ENCODE measurements at places on chromosomes 7 and 10.
A peak's percentile ranks its signal among the peaks of the same experiment; 100 is the strongest.

DNA sequence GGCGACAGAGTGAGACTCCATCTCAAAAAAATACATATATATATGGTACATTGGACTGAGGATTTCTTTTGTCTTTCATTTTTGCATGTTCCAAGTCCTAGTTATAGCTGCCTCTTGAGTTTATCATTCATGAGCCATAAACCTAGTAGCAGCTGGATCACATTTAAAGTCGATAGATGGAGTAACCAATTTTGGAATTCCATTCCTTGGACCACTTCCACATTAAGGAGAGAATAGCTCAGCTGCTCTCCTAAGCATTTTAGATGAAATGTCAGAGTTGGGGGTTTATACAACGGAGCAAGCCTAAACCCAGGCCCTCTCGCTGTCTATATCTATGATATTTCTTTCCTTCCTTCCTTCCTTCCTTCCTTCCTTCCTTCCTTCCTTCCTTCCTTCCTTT lies 141.2 kb downstream of the LYZL1 start:
- DNase-seq = no peak

- no peak for DNase-seq
Measured at GRCh38 chr10:92999191-92999590, 61.4 kb upstream of the CYP26C1 start.

DNA sequence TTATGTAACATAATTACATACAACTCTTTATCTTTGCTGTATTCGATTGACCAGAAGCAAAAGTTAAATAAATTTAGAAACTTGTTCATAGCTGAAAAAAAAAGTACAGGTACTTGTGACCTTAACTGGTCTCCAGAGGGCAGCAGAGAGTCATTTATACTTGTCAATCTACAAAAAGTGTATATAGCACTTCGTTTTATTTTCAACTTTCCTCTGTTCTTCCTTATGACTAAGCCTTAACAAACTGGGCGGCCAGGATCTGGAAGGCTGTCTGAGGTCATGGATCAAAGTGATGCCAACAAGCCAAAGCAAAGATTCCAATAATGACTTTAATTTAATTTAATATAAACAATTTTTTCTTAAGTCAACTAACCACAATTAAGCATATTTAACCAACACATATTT lies 29.8 kb downstream of the C10orf67 start:
- DNase-seq = peak; percentile 83

DNA sequence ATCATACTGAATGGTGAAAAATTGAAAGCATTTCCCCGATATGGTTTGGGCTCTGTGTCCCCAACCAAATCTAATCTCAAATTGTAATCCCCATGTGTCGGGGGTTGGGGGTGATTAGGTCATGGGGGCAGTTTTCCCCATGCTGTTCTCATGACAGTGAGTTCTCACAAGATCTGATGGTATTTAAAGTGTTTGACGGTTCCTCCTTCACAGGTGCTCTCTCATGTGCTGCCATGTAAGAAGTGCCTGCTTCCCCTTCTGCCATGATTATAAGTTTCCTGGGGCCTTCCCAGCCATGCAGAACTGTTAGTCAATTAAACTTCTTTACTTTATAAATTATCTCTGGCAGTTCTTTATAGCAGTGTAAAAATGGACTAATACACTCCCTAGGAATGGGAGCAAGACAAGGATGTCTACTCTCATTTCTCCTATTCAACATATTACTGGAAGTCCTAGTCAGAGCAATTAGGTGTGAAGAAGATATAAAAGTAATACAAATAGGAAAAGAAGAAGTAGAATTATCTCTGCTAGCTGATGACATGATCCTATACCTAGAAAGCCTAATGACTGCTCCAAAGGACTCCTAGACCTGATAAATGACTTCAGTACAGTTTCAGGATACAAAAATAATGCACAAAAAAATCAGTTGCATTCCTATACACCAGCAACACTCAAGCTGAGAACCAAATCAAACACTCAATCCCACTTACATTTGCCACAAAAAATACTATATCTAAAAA lies 260.6 kb downstream of the RNLS start:
- no peak for DNase-seq

DNA sequence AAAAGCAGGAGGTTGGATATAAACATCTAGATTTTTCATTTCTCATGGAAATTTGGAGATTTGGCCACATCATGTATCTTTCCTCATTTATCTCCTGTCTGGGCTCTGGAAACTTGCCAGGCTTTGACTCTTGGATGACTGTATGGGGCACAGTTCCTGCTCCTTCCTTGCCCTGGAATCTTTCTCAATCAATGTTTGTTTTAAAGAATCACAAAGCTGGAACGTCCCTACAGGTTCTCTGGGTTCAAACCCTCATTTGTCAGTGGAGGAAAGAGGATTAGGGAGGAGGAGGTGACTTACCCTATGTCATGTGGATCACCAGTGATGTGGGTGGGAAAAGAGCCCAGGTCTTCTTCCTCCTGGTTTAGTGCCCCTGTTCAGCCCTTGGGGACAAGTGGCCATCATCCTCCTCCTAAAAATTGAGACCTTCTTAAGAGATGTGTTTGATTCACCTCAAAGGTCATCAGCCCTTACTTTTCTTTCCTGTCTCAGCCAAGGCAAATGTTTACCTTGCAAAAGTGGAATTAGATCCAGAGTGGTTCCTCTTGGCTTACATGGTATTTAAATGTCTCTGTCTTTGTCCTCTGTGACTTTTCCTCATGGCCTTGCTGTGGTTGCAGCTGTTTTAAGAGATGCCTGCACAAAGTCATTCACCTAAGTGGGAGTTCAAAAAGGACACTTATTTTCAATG lies 38.8 kb upstream of the PDZD8 start:
- DNase-seq = no peak

GRCh38 chr7:155836216-155837125 lies 24.2 kb upstream of the SHH start:
- DNase-seq = no peak

DNA sequence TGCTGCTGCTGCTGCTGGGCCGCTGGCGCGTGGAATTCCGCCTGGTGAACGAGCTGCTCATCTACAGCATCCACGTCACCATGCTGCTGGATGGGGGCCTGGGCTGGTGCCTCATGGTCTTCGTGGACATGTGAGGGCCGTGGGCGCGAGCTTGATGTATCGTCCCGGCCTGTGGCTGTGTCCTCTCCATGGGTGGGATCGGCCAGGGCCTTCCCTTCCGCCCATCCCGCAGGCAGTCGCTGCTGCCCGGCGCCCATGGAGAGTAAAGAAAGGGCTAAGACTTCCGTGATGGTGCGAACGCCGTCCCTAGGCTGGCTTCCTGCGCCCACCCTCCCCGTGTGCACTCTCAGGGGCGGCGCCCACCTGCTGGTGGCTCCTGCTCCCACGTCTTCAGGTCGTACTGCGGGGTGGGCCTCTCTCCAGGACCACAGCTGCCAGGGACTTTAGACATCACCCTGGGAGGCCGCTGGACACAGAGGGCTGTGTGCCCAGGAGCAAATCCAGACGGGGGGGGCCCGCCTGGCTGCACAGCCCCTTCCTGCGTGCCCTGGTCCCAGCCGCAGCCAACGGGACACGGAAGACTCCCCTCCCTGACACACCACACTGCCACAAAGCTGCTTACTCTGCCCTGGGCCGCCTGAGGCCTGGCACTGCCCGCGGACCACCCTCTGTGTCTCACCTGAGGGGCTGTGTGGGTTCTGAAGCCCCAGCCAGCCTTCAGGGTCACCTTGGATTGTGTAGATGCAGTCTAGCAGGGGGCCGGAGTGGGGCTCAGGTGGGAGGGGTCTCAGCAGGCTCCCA lies 167.5 kb downstream of the SEPTIN7 start:
- no peak for DNase-seq

DNA sequence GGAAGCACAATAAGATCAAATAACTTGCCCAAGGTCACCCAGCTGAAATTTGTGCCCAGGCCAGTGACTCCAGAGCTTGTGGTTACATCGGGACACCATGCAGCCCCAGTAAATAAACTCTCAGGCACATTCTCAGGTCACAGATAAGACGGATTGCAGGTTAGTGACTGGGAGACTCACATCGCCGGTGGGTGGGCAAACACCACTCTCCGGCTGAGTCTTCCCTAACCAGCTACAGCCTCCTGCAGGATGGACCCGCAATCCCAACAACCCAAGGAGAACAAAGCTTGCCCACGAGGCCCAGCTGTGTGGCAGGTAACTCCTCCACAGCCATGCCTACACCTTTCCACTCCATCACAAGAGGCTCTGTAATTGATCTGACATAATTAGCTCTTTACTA lies 81.7 kb upstream of the EFCAB10 start:
- no peak for DNase-seq

GRCh38 chr10:10892290-10892875 lies 125.3 kb upstream of the CELF2 start:
- DNase-seq = no peak

DNA sequence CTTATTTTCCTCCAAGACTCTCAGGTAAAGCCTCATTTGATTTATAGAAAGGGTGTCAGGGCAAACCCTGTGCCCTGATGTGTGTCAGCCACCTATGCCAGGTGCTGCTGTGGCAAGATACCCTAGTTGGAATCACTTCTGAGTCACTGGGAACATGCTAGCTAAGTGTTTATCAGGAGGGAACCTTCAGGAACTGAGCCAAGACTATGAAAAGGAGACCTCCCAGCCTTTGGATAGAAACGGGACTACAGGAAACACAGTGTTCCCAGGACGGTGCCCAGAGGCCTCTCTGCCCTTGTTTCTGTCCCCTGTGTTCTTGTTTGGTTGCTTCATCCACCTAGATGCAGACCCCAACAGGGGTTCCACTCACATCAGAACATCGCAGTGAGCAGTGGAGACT lies 28.5 kb downstream of the CNNM1 start:
- DNase-seq = no peak

- DNase-seq = no peak
Measured at GRCh38 chr10:128056303-128057050, 69.7 kb downstream of the MKI67 start.

GRCh38 chr7:86785641-86786040 lies 141.9 kb downstream of the GRM3 start:
- DNase-seq = peak; percentile 6

- no peak for DNase-seq
Measured at GRCh38 chr7:121313793-121314676, 14.8 kb upstream of the WNT16 start.

DNA sequence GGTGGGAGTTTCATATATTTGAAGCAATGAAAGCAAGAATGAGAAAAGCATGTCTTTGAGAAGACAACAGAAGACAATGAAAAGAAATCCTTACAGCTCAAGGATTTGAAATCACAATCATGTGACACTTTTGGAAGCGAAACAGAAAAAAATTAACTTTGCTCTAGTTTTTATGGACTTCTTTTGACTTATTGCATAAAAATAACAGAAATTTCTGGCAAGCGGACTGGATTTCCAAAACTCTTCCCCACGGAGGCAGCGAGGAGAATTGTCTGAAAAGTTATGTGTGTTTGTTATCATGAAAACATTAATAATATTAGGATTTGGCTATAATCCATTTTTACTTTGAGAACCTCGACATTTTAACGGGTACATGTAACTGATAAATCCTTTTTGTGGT lies 223.3 kb downstream of the LRMDA start:
- no peak for DNase-seq

DNA sequence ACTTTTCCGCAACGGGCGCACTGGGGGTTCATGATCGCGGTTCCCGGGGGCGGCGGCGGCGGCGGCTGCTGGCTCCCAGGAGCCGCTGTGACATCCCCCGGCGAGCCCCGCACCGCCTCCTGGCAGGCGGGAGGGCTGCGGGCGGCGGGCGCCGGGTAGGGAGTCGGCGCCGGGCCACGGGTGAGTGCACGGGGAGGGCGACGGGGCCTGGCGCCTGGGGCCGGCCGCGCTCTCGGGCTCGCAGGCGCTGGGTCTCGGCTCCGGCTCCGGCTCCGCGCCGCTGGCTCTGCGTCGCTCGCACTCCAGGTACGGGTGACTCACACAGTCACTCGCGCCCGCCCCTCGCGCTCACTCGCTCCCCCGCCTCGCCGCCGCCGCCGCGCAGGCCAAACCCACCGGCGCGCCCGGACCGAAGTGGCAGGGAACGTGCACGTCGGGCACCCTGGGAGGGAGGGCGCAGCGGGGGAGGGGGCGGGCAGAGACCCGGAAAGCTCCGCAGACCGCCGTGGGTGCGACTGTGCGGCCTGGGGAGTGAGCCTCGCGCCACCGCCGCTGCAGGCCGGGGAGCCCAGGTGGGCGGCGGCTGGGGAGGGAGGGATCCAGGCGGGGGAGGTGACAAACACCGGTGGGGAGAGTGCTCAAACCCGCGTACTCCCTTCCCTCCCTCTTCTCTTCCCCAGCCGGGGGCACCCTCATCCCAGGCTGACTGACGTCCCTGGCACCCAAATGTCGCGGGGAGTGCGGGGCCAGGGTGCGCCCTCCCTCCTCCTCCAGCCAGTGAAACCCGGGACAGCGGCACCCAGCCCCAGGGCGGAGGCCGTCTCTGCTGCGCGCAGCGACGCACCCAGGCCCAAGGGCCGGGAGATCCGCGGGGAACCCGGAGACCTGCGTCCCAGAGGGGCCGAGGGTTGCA lies 276.9 kb upstream of the NEBL start:
- no peak for DNase-seq

- DNase-seq = no peak
Measured at GRCh38 chr7:91424371-91424770, 160.1 kb downstream of the FZD1 start.

GRCh38 chr7:40288827-40289226 lies 154.0 kb downstream of the SUGCT start:
- no peak for DNase-seq

GRCh38 chr10:11045995-11046775 lies 28.5 kb downstream of the CELF2 start:
- DNase-seq = no peak

GRCh38 chr10:8214587-8214986 lies 160.1 kb downstream of the GATA3 start:
- no peak for DNase-seq

DNA sequence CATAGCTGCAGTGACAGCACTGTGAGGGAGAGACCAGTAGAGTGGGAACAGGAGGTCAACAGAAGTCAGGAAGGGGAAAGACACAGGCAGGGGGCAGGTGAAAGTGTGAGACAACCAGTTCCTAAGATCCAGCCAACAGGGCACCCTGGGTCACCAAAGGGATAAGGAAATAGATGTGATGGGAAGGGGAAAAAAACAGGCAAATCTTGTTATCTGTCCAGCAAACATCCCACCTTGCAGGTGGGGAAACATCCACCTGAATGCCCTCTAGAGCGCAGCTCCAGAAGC lies 42.5 kb downstream of the DPCD start:
- no peak for DNase-seq

DNA sequence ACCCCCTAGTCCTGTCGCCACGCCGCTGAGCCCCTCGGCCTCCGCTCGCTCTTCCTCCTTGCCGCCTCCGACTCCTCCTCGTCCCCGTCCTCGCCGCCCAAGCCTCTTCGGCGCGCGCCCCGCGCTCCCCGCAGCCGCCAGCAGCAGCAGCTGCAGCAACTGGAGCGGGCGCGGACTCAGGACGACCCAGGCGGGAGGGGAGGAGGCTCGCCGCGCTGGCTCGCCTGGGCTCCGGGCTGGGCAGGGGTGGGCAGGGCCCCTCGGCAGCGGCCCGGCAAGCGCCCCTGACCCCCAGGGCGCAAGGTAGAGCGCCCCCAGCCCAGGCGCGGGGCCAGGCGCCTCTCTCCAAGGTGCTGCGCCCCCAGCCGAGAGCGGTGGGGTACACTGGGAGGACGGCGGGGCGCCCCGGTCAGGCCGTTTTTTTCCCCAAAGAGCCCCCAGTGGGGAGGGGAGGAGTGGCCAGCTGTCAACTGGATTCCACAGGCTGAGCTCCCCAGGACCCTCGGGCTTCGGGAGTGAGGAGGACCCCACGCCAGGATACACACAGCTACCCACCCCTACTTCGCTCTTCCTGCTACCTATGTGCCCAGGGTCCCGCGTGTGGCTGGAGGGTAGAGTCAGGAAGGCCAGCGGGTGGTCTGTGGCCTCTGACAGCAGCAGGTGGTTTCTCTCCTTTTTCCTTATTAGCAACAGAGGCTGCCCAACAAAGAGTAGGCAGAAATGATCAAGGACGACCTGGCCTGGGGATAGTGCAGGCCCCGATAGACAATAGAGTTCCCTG lies 903 bp upstream of the KCNMA1 start:
- no peak for DNase-seq
